Breast epithelium (tissue), 4 donors: ENCODE measurements at places on chromosomes 6 and 20. TPM values are rescaled to one million over a fixed set of nuclear protein-coding genes. Genes with fewer than 3 reads are reported as not detected.

DNA sequence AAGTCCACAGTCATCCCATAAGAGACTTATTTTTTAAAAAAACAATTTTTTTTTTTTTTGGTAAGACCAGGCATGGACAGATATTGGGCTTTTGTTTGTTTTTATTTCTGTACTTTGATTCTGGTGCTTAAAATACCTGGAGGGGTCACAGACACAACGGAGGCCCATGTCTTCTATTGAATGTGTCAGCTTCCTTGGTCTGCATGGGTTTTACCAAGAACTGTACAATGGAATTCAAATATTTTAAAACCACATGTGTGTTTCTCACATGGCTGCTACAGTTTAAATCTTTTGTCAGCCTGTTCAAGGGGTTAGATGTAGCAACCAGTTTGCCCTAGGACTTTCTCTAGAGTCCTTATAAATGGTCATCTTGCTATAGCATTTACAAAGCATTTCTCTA is 139.8 kb downstream of the SOX4 start:
- no peak for DNase-seq

- no peak for DNase-seq
These were observed 40.4 kb downstream of the CD40 start for GRCh38 chr20:46158476-46158987.

GRCh38 chr6:53612651-53613050 is 52.9 kb downstream of the KLHL31 start:
- no peak for DNase-seq

Gene PTCHD4
- 2.9 TPM for total RNA-seq

- no peak for DNase-seq
These were observed 368.2 kb upstream of the SULF2 start for GRCh38 chr20:48153523-48153922.

Gene ALDH8A1
- total RNA-seq, result 0.66 TPM

DNA sequence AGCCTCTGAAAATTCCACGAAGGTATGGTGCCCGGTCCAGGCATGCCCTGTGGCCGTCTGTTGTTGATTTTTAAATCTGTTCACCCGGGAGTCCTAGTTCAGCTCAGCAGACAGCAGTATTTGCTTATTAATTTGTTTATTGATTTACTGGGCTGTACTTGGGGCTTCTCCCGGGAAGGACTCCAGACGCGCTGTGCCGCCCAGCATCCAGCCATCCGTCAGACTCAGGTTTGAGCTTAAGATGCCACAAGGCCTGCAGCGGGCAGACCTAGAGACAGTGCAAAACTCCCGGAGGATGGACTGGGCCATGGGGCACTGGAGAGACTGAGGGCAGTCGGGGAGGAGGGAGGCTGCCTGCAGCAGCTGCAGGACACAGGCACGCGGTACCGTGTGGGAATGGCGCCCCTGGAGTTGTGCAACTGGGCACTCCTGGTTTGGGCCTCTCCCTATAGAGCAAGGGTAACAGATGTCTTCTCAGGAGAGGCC is 17.3 kb upstream of the CCDC167 start:
- peak; percentile 52 for DNase-seq

DNA sequence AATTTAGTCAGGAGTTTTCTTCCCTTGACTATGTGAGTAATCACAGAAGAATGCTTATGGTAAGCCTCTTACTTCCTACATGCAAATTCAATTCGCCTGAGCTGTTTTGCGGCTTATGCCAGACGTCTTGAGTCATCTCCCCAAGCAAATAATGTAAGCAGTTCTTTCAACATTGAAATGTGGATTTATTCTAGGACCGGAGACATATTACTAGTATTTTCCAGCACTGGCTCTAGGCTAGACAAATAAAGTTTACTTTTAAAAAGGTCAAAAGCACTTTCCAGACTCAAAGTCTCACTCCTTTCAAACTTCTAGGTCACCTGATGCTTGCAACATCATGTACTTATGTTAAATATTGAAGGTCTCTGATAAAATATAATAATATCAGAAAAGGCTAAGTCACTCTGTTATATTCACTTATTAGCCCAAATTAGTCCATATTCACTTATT is 38.1 kb upstream of the NOX3 start:
- no peak for DNase-seq
